Stimulated activated CD4-positive, alpha-beta T cell treated with anti-CD3 and anti-CD28 coated beads, Interleukin-4, amount 100 ng/mL, for 1 hour (primary cell): ENCODE measurements at places on chromosomes 13 and 19.

GRCh38 chr13:66491251-66491650, 738.9 kb downstream of the PCDH9 start:
- DNase-seq = no peak

GRCh38 chr19:50414864-50415660, 3.7 kb upstream of the SPIB start:
- DNase-seq = peak; percentile 81

- DNase-seq = no peak
These were observed 464.6 kb downstream of the MYO16 start for GRCh38 chr13:109093998-109094397.

DNA sequence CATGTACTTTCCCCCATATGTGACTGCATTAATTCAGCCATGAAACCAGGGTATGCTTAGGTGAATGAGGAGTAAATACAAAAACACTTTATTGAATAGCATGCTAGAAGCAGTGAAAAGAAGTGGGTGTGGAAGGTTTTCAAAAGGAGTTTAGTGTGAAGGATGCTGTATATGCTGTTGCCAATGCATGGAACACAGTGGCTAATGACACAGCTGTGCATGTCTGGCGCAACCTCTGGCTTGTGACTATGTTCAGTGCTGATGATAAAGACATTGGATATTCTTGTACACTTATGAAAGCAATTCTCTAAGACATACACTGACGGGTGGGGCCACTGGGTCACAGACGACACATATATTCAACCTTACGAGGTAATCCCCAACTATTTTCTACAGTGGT, 55.2 kb downstream of the SOX21 start:
- no peak for DNase-seq

- DNase-seq = no peak
These were observed 9.8 kb downstream of the GJA3 start for GRCh38 chr13:20151016-20151415.

DNA sequence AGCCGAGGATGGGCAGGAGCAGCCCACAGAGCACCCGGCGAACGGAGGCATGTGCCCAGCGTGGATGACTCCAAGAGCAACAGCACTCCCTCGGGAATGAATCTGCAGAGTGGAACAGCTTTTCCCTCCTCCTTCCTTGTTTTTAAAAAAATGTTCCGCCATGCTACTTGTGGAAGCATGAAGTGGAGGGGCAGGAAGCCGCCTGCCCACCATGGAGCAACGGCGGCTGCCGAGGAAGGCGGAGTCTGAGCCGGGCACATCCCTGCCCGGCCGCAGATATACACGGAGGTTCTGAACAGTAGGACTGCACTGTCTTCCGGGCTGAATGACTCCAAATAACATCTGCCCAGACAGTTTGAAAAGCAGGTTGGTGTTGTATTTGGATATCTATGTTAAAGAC, 65.2 kb downstream of the SOX1 start:
- no peak for DNase-seq

DNA sequence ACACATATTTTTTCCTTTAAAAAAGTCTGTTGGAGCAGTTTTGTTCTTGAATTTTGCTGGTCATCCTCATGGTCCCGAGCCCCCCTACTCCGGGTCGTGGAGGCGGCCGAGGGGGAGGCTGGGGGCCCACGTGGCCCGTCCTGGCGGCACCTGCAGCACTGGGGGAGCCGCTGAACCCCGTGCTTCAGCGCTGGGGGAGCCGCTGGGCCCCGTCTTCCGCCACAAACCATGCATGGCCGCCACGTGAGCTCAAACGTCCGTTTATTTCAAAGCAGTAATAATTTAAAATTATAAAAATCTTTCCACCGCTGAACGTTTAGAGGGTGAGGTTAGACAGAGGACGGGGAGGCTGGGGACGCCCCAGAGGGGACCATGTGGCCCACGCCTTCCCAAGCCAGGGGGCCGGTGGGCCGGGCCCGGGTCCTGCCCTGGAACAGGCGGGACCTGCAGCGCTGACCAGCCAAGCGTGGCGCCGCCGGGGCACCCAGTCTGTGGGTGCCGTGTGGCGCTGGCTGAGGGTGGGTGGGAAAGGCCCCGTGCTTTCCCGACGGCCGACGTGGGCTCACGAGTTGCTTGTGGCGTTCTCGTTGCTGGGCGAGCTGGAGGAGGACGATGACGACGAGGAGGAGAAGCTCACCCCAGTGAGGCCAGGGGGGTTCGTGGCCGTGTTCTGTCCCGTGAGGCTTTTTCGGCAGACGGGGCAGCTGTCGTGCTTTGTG, 8.0 kb downstream of the FGF22 start:
- DNase-seq = no peak

DNA sequence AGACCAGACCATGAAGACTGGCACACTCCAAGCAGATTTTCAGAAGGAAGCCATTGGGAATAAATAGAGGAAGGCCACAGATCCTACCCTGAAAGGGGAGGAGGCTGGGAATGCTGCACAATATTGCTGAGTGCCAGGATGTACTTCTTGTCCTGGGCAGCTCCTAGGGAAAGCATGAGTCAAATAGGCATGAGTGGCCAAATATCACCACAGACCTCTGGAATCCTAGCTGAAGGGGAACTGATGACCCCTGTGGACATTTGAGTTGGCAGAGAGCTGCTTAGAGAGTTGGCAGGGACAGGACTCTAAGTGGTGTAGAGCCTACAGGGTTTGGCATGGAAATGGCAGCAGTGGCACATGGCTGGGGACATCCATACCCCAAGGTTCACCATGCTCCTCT, 234.3 kb upstream of the TRPC4 start:
- no peak for DNase-seq

GRCh38 chr19:7676854-7677253, at the start of gene MCEMP1:
MCEMP1 (plus strand) TSS chr19:7677090; CDS start chr19:7677121, 31 bp downstream.
- DNase-seq = no peak

DNA sequence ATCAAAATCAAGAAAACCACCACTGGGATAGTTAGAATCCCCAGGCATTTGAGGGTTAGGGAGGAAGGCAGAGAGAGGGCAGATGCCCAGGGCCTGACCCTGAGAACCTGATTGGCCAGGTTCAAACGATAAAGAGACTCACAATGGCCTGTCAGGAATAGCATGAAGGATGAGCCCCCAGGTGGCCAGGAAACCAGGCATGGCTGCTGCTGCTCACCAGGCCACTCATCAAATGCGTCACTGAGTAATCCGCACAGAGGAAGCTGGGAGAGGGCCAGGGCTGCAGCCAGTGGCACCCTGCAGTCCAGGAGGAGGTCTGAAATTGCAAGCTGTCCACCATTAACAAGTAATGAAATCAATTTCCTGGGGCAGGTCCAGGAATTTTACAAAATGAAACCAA, 111.3 kb downstream of the KATNAL1 start:
- no peak for DNase-seq

DNA sequence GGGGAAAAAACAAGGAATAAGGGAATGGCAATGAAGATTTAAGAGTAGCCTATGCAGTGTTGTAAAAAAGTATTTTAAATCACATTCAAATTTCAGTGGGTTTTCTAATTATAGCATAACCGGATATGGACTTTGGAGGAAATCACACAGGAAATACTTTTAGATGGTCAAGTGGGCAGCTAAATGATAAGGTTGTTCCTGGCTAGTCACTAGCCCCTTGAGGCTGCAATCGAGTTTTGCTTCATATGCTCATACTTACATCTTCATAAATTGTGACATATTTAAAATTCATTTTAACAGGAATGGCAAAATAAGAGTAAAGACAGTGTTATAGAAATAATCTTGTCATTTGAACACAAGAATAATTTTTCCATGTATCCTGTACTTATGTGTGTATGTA, 88.9 kb downstream of the WDFY2 start:
- no peak for DNase-seq

DNA sequence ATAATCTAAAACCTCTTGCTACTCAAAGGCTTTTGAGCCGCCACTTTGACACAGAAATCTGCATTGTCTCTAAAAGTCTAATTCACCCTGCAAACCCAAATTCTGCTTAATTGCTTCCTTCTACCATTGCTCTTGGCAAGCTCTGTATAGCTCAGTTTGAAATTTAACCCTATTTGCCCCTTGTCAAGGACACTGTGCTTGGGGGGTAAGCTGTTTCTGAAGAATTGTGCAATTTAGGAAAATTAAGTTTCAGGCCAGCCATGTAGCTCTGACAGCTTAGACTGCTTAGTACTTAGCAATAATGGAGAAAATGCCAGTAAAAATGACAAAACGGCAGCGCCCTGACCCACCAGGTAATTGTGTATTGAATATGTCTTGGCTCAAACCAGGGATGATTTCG, 282.2 kb downstream of the OLFM4 start:
- DNase-seq = no peak

DNA sequence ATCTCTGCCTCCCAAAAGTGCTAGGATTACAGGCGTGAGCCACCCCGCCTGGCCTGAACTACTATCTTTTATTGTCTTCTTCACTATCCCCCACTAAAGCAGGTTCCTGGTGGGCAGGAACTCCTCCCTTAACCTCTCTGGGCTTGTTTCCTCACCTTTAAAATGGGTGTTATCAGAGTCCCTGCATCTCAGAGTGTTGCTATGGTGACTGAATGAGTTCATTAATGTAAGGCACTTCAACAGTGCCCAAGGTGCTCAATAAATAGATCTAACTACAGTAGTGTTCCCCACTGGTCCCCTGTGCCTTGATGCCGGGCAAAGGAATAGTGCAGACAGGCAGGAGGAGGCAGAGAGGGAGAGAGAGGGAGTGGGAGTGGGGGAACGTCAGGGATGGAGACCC, 20.5 kb downstream of the CCDC97 start:
- no peak for DNase-seq

- DNase-seq = no peak
These were observed 34.0 kb downstream of the LRCH1 start for GRCh38 chr13:46586751-46587514.

DNA sequence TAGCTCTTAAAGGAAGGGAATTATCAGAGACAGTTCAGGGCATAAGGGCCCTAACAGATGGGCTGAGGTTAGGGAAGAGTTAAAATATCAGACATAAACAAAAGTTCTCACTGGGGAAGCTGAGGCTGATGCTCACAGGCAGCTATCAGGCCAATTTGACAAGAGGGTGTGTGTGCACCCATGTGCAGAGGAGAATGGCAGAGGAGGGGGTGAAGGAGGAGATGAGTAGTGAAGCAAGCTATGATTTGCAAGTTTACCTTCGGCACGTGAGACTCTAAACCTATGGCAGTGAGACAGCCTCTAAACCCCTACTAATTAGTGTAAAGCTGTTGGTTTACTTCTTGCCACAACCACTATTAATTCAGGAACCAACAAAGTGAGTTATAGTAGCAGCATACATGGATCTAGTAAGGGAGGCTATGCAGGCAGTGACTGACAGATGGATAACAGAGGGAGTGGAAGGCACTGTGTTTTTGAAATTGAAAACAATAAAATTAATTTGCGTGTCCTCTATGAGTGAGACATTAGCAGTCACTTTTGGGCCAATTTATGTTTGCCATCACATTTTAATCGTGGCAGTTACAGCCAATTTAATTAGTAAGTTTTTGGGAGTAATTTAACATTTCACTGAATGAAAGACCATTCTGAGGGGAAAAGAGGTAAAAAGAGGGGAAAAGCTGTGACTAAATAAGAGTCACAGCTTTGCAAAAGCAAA, 99.6 kb upstream of the HTR2A start:
- no peak for DNase-seq

DNA sequence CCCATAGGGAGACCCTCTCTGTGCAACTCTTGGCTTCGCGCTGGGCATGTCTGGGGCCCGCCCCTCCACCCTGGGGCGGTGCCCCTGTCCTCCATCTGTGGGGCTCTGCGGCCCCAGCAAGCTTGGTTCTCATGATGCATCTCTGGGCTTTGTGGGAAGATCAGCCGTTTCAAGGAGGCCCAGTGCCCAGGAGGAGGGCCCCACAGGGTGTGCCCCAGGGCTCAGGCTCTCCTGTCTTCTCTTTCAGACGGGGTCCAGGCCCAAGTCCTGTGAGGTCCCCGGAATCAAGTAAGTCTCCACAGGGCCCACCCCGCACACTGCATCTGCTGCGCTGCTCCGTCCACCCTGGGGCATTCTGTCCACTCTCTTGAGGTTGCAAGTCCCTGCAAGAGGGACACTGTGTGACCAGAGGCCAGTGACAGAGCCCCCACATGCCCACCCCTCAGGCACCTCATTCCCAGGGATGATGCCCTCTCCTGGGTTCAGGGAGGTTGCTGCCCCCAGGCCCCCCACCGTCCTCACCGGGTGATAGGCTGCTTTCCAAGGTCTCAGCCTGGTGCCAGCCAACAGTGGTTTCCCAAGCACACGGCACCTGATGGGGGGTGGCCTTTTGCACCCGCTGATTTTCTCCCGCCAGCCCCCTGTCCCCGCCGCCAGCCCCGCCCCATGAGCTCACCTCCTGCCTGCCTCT, 31.7 kb downstream of the COMP start:
- no peak for DNase-seq

GRCh38 chr13:40781717-40782116, 7.7 kb upstream of the SLC25A15 start:
- no peak for DNase-seq

DNA sequence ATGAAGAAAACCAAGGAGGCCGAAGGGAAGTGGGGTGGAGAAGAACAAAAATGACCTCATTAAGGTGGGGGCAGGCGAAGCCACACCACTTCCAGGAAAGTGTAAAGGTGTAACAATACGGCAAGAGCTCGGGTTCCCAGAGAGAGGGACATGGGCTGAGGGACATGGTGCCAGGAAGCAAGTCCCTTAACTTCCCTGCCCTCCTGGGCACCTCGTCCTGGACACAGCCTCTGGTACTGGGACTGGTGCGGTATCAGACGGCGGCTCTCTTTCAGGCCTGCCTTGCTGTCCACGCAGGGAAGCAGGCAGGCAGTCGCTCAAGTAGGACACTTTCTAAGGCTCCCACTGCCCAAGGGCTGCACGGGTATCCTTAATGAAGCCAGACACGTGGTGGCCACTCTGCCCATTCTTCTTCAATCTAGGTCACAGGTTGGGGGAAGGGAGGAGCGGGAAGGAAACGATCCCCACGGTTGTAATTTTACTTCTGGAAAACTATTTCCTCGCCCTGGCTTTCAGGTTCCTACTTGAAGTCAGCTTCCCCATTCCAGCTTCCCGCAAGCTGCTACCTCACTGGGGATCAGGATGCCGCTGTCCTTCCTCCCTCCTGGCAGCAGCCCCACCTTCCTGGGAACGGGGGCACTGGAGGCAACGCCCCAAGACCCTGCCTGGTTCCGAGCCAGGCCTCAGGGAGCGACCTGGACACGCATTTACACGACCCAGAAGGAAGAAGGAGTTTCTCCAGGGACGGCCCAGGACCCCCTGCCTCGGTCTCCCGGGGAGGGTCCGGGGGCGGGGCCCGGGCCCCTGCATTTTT, 1.2 kb downstream of the AP3D1 start:
- DNase-seq = no peak

DNA sequence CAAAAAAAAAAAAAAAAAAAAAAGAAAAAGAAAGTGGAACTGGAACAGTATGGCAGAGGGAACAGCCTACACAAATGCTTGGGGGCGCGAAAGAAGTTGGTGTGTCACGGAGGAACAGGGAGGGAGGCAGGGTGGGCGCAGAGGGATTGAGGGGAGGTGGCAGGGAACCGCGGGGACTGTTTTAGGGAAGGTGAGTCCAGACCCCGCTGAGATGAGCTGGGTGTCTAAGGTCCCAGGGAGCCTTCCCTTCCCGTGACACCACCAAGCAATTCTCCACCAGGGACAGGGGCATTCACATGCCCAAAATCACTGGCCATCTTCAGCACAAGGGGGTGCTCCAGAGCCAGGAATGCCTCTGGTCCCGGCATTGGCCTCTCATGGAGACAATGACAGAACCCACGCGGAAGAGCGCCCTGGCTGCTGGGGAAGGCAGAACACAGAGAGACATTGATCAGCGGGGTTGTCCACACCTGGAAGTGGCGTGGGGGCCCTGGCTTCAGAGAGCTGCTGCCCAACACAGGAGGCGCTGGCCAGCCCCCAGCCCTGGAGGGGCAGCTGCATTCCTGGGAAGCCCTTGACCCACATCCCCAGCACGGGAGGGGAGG, 6.9 kb downstream of the PEAK3 start:
- peak; percentile 41 for DNase-seq

GRCh38 chr19:35087393-35087792, 28.2 kb upstream of the FXYD3 start:
- DNase-seq = no peak
